ENCODE measurements at places on chromosomes 5 and 9.

DNA sequence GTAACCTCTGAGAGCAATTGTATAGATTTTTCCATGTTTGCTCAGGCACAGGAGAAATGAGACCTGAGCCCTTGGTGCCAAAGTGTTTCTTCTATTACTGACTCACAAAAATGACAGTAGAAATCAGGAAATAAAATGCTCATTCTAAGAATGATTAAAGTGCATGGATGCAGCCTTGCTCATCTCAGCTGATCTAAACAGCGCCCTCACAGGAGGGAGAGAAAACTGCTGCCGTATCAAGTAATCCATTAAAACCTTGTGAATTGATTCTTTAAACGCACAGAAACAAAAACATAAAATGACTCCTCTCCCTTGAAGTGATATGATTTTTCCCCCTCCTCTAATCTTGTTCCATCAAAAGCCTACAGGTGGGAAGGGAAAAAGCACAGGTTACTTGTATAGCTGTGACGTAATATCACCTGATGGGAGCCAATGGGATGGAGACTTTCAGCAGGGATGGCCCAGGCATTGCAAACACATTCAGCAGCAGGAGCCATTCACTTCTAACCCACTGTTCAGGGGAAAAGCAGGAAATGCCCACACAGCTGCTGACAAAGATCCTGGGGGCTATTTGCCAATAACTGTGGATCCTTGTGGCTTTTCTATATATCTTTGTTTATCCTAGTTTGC, 76.7 kb downstream of the PLCXD3 start:
- H3K4me1 ChIP-seq: no peaks in the 10 kb centered on the region
- no peak overlapping the region for H3K27ac ChIP-seq
- no peak for DNase-seq
- H3K36me3 ChIP-seq: no peaks in the 10 kb centered on the region

DNA sequence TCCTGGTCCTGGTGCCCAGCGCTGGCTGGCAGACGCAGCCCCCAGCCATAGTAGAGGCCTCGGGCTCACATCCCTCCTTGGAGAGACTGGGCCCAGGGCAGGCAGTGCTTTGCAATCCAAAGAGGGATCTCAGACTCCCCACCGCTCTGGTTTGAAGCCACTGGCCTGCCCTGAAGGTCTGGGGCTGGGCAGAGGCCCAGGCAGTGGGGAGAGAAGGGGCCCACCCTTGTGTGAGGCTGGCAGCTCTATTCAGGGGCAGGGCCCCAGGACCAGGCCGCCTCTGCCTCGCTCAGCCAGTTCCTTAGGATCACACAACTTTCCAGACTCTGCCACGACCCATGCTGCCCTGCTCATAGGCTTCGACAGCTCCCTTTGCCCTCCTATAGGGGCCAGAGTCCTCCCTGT, 10.7 kb upstream of the SEC16A start:
- no peak overlapping the region for H3K27ac ChIP-seq
- H3K27me3 ChIP-seq: peaks cover 5% of the 10 kb centered on the region
- peaks cover 53% of the 10 kb centered on the region for H3K36me3 ChIP-seq
- no peaks in the 10 kb centered on the region for H3K4me1 ChIP-seq

DNA sequence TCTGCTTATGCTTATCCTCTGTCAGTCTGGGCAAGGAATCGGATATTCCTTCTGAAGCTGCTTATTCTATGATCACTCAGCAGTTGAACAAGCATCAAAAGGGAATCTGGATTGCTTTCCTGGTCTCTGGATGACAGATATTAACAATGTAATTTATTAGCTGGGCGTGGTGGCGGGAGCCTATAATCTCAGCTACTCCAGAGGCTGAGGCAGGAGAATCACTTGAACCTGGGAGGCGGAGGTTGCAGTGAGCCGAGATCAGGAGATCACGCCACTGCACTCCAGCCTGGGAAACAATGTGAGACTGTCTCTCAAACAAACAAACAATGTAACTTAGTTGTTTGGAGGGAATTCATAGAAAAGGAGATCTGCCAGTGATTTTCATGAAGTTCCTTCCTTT, 45.4 kb downstream of the DMRT1 start:
- no peak overlapping the region for H3K4me3 ChIP-seq
- H3K36me3 ChIP-seq: no peaks in the 10 kb centered on the region
- DNase-seq: no peak
- peaks cover 8% of the 10 kb centered on the region for H3K27me3 ChIP-seq
- H3K27ac ChIP-seq: no peak overlapping the region

DNA sequence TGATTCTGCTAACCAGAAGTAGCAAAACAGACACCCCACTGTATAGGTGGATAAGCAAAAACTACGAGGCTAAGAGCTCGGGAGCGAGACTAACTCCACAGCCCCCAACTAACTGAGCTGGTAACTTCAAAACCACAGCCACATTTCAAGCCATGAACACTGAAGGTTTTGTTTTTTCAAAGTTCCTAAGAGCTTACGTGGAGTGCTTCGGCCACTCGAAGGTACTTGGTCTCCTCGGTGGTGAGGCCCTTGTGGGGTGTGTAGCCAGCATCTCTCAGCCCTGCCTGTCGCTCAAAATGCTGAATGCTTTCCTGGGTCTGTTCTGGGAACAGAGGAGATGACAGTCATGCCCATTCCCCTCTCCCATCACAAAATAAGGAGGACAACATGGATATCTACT, 11.1 kb downstream of the KIAA1191 start:
- H3K27ac ChIP-seq: no peak overlapping the region
- H3K4me3 ChIP-seq: no peak overlapping the region
- DNase-seq: no peak
- H3K27me3 ChIP-seq: no peaks in the 10 kb centered on the region
- peaks cover 66% of the 10 kb centered on the region for H3K36me3 ChIP-seq

All from mesenchymal stem cell (in vitro differentiated cells and primary cell).